Neural crest cell (in vitro differentiated cells): ENCODE measurements at places on chromosomes 4 and X.

DNA sequence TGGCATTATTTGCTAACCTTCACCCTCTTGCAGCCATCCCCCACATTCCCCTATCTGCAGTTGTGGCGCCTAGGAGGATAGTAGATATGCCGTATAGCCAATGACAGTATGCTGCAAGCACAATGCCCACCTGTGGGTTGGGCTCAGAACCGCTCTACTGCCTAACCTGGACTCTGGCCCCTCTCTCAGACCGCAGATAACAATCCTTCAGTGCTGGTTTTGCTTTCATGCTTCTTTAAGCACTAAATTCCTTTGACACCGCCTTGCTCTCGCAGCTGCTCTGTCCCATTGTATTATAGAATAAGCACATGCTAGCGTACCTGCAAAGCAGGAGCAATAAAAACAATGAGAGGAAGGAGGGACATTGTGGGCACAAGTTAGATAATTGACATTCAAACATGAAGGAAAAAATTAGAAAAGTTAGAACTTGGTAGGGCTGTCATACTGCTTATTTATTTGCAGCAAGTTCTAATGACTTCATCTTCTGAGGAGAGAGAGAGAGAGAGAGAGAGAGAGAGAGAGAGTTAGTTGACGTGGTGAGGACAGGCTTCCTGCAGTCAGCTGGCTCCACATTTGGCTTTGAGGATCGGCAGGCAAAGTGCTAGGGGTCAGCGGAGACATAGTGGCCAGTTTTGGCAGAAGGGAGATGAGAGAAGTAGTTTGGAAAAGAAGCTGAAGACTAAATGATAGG, 55.8 kb downstream of the WWC2 start:
- no peak for DNase-seq

DNA sequence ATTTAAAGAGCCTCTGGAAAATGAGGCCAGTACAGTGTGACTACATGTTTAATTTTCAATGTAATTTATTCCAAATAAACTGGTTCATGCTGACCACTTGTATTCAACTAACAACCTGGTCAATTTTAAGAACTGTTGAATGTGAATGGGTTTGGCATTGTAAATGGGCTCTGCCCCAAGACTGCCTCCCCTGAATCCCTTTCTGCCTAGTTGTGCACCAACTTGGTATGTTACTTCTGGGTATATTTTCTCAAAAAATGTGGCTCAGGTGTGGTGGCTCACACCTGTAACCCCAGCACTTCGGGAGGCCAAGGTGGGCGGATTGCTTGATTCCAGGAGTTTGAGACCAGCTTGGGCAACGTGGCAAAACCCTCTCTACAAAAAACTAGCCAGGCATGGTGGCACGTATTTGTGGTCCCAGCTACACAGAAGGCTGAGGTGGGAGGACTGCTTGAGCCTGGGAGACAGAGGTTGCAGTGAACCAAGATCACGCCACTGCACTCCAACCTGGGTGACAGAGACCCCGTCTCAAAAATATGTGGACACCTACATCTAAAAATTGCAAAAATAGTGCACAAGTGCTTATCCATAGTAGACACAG, 7.2 kb downstream of the RPL9 start:
- no peak for DNase-seq

GRCh38 chr4:142265536-142265935, 580.6 kb downstream of the INPP4B start:
- no peak for DNase-seq

DNA sequence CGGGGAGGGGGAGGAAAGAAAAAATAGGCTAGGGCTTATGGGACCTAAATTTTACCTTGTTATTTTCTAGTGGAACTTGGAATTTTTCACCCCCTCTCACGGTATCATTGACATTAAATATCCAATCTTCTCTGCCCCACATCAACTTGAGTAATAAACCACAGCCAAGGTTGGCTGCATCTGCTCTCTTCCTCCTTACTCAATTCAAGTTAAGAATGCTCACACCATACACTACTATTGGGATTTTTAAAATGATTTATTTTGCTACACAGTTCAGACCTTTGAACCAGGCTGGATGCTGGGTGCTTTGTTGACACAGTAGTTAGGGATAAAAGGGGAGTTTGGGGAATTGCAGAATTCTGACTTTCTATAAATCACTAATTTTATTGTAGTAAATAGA, 78.2 kb upstream of the DHX15 start:
- no peak for DNase-seq

- DNase-seq = no peak
Observed at GRCh38 chr4:76090241-76090691, 15.8 kb downstream of the ART3 start.

GRCh38 chrX:2159861-2160260, 340.9 kb downstream of the DHRSX start:
- no peak for DNase-seq

- DNase-seq = no peak
Observed at GRCh38 chr4:1305781-1306455, 16.2 kb downstream of the MAEA start.

- DNase-seq = no peak
Observed at GRCh38 chrX:6184900-6185515, 43.7 kb downstream of the NLGN4X start.

- peak; percentile 59 for DNase-seq
Observed at GRCh38 chr4:186725469-186726425, 2.1 kb upstream of the FAT1 start.

- DNase-seq = no peak
Observed at GRCh38 chr4:53855581-53856250, 208.7 kb downstream of the CHIC2 start.

- no peak for DNase-seq
Observed at GRCh38 chr4:182065255-182065654, 177.9 kb upstream of the TENM3 start.

- DNase-seq = no peak
Observed at GRCh38 chrX:135543924-135544323, 23.5 kb downstream of the INTS6L start.

- DNase-seq = no peak
Observed at GRCh38 chrX:7158468-7158990, 10.6 kb upstream of the PUDP start.

DNA sequence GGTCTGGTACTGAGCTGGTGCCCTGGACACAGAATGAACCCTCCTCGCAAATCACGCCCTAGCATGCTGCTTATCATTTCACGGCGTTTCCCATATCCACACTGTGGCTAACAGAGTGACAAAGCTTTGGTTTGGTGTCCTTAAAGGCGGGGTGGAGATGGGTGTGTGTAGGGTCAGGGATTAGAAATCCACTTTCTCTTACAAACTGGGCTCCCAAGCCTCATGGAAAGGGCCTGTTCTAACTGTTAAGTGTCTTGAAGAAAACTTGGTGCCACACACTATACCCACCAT, 735 bp upstream of the CHRDL1 start:
- no peak for DNase-seq

GRCh38 chr4:2071912-2072867, 13.1 kb downstream of the NAT8L start:
- peak; percentile 53 for DNase-seq

- peak; percentile 43 for DNase-seq
Observed at GRCh38 chr4:110518889-110519490, 43.0 kb downstream of the ENPEP start.

DNA sequence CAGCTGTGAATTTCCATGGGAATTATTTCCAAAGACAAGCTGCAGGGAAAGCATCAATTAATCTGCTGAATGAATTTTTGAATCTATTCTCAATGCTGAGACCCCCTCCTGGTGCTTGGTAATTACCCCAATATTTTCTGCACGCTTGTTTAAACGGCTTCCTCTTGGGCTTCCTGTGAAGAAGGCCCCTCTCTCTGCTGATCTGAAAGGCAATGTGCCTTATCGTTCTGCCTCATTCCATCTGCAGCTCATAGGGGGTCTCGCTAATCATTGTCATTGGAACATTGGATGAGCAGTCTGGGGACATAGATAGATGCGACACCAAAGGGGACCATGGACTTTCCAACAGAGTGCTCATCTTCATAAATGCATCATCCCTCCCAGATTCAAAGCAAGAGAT, 851.6 kb downstream of the PDHA2 start:
- no peak for DNase-seq

- DNase-seq = no peak
Observed at GRCh38 chrX:153414856-153415510, 3.7 kb downstream of the ZFP92 start.

- peak; percentile 82 for DNase-seq
Observed at GRCh38 chr4:7987148-7987989, 47.7 kb upstream of the AFAP1 start.

GRCh38 chrX:47571215-47571614, 10.2 kb downstream of the ARAF start:
- DNase-seq = no peak

GRCh38 chr4:121977251-121978171, 25.7 kb upstream of the TRPC3 start:
- no peak for DNase-seq

- no peak for DNase-seq
Observed at GRCh38 chr4:166230841-166231240, 357.8 kb downstream of the TLL1 start.

- no peak for DNase-seq
Observed at GRCh38 chr4:184433258-184433892, 41.0 kb downstream of the IRF2 start.

DNA sequence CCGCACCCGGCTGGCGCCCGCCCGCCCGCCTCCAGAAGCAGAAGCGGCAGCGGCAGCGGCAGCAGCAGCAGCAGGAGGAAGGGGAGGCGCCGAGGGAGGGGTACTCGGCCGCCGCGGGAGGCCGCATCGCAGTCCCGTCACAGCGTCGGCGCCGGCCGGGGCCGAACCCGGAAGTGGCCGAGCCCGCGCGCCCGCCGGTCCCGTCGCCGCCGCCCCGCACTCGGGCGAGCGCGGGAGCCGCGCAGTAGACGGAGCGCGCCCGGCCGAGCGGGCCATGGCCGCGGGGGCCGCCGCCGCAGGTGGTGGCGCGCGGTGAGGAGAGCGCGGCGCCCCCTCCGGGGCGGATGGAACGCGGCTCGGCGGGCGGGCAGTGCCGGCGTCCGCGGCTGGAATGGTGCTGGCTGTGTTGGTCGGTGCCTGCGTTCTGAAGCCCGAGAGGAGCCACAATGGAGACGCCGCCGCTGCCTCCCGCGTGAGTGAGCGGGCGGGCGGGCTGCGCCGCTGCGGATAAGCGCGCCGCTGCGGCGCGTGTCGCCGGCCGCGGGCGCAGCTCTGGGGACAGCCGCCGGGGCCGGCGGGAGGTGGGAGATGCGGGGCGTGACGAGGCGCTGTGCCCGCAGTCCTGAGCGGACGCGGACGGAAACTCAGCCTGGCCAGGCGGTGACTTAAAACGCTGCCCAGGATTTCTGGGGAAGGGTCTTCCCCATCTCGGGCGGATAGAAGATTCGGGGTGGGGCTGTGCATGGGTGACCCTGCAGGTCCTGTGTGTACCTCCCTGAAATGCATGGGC, at the start of gene KLHL2:
KLHL2 (plus strand) TSS at position 131 of the 790 bp plus-strand sequence; CDS start at position 447, 316 bp downstream.
- DNase-seq = peak; percentile 61

- no peak for DNase-seq
Observed at GRCh38 chr4:6115746-6116586, 84.4 kb downstream of the JAKMIP1 start.

GRCh38 chr4:181017038-181017437, 1226.2 kb upstream of the TENM3 start:
- no peak for DNase-seq

DNA sequence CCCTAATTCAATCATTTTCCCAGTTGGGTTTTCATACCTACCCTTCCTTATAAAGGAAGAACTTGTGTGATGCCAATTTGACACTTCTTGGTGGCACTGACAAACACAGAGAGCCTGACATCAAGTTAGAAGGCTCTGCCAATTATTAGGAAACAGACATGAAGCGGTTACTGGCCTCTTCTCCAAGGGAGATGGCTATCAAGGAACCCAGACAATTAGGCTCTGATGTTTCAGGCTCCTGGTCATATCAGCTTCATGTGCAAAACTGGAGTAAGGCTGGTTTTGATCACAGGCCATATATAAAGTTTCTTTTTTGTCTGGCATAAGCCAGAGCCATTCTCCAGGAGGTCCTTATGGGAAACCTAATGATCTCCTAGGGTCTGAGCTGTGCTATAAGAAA, 428 bp downstream of the ARL13A start:
- no peak for DNase-seq

GRCh38 chrX:116379854-116380253, 56.6 kb upstream of the SLC6A14 start:
- DNase-seq = no peak

DNA sequence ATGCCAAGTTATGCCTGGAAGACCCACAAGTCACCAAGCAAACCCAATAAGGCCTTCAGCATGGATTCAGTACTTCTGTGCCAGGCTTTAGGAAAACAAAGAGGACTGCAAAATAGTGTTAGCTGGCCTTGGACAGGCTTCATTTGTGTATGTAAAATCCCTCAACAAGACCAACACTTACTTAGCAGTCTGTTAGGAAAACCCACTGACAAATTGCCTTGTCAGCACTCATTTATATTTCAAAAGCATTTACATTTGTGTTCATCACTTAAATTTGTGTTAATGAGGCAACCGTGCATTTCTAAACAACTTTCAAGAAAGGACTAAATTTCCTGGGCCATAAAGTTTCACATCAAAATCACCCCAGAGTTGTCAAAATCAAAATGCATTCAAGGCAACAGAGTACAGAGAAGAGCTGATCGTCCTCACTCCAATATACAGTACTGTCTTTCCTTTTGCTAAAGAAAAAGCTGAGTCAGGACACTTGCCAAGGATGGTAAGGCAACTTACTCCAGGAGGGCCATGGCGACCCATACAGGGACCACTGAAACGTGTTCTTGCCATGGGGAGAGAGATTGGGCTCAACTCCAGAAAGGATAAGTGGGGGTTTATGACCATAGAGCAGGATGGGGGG, 1.6 kb downstream of the S100G start:
- no peak for DNase-seq

DNA sequence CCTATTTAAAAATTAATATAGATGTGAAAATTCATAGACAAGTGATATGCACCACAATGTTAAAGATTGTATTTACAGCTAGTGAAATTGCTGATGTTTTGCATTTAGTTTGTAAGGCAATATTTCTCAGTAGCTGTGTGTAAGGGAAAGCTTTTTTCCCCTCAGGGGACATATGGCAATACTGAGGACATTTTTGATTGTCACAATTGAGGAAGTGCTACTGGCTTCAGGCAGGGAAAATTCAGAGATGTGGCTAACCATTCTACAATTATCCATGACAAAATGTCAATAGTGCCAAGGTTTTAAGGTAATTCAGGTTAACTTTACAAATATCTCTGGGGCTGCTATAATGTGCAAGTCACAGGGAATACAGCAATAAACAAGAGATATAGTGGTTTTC, 66.1 kb upstream of the IL15 start:
- DNase-seq = no peak

DNA sequence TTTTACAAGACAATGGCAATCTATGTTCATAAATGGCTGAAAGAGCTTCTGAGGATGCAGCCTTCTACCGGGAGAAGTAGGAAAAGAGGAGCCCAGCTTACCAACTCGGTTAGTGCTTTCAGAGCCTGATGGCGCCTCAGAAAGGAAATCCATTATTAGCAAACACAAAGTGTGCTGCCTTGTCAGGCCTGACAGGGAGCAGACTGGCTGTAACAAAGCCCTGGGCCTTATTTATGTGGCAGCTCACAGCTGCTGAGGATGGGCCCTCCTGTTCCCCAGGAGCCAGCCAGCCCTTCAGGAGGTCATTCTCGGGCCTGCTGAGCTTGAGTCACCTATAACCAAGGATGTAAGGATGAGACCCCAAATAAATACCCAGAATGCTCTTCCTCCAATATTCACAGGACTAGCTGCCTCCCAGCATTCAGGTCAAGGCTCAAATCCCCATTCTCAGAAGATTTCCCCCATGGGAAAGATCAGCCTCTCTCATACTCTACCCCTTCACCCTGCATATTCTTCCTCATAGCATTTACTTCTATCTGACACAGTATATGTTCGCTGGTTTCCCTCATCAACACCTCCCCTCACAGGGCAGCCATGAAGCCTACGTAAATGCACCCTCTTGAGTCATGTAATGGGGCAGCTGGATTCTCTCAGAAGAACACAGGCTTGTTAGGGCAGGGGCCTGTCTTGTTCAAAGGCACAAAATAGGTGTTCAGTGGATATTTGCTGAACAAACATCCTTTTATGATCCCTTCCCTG, 227.0 kb upstream of the RASGEF1B start:
- no peak for DNase-seq
